ENCODE measurements at places on chromosomes 2 and 18.

GRCh38 chr18:60232541-60232940 lies 140.0 kb downstream of the MC4R start:
- no peak for DNase-seq

DNA sequence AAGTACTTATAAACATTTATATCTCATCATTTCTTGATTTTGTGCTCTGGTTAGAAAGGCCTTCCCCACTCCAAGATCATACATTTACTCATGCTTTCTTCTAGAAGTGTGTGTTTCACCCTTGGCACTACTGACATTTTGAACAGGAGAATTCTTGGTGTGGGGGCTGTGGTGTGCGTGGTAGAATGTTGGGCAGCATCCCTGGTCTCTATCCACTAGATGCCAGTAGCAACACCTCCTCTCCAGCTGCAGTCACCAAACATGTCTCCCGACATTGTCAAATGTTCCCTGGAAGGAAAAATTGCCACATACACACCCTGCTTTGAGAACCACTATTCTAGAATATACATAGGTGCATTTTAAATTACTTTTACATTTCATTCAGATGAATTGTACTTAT lies 8.7 kb upstream of the TGIF1 start:
- peak; percentile 22 for DNase-seq

- DNase-seq: no peak
These were observed 65.5 kb downstream of the FAM117B start for GRCh38 chr2:202700075-202700901.

DNA sequence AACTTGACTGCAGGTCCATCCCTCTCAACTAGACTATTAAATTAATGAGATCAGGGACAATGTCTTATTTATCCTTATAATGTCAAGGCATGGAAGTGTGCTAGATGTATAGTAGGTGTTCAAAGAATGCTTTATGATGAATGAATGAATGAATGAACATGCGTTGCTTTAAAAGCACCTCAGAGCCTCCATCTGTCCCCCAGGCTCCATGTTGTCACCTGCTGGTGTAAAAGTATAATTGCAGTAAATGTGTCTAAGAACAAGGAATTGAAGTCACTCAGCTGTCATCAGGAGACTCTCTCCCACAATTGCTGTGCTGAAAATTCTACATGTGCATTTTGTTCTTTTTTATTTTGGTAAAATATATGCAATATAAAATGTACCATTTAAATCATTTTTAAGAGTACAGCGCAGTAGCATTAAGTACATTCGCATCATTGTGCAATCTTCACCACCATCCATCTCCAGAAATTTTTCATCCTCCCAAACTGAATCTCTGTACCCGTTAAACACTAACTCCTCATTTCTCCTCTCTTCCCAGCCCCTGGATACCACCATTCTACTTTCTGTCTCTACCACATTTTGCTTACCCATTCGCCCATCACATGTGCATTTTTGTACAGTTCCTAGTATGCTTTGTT lies 52.6 kb downstream of the GNAL start:
- no peak for DNase-seq

- DNase-seq: no peak
These were observed 750 bp downstream of the NPAS2 start for GRCh38 chr2:100820523-100821254.

GRCh38 chr2:240413813-240414429 lies 21.5 kb upstream of the GPC1 start:
- no peak for DNase-seq

- peak; percentile 31 for DNase-seq
These were observed at the start of gene ANXA4 for GRCh38 chr2:69741575-69742321. Gene ANXA4, plus strand, starts transcription at chr2:69742134. Its CDS starts 39,432 bp downstream, at chr2:69781566.

DNA sequence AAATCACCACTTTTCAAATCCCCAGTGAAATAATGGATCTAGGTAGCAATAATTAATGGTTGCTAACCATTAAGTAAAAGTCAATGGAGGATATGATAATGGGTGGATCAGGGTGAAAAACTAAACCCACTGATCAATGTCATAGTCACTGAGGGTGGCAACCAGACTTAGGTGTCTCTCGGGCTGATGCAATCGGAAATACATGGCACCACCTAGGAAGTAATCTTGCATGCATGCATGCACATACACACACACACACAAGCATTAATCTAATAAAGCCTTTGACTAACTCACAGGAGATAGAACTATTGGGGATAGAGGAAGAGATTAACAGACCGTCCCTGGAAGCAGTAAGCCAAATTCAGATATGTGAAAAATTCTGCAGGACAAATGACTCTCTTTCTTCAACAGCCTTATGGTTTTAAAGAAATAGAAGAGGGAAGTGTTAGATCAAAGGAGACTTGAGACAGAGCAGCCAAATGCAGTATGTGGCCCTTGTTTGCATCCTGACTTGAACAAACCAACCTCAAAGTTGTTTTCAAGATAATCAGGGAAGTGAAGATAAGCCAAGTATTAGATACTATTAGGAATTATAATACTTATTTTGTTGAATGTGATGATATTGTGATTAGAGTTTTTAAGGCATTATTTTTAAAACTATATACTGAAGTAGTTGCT lies 186.0 kb upstream of the RMP24 start:
- DNase-seq: no peak

- DNase-seq: no peak
These were observed 23.4 kb upstream of the CHRNA1 start for GRCh38 chr2:174787487-174788205.

GRCh38 chr2:76642129-76642528 lies 880.0 kb downstream of the LRRTM4 start:
- no peak for DNase-seq

- DNase-seq: no peak
These were observed 37.8 kb upstream of the TMEM182 start for GRCh38 chr2:102724016-102724490.

- no peak for DNase-seq
These were observed 7.9 kb downstream of the LIPG start for GRCh38 chr18:49569724-49570123.

GRCh38 chr2:162116352-162116751 lies 35.7 kb downstream of the GCG start:
- no peak for DNase-seq

DNA sequence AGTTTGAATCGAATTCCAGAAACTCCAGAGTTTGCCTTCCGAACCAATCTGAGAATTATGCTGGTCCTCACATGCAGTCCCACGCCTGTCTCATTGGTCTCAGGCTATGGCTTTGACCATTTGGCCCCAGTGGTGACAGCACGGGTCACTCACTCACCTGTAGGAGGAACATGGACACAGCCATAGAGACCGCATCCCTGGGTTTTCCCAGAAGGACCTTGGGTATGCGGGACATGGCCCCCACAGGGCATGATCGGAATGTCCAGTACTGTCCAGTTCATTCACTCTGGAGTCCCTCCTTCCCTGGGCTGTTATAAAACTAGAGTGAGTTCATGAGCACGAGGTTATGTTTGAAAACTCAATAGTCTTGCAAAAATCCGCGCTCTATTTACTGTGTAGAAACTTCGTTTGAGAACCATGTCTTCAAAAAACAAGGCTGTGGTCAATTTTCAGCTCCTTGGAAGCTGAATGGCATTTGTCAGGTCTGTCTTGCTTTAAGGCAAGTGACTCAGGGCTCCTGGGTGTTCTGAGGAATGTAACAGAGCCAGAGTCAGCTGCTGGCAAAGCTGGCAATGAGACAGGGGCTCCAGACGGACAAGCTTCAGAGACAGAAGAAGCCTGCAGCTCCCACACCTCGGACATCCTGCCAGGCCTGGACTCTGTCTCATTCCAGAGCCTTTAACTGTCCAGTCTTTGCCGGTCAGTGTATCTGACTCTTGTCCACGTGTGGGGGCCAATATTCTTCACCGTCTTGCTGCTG lies 86.7 kb upstream of the TMEM18 start:
- no peak for DNase-seq

DNA sequence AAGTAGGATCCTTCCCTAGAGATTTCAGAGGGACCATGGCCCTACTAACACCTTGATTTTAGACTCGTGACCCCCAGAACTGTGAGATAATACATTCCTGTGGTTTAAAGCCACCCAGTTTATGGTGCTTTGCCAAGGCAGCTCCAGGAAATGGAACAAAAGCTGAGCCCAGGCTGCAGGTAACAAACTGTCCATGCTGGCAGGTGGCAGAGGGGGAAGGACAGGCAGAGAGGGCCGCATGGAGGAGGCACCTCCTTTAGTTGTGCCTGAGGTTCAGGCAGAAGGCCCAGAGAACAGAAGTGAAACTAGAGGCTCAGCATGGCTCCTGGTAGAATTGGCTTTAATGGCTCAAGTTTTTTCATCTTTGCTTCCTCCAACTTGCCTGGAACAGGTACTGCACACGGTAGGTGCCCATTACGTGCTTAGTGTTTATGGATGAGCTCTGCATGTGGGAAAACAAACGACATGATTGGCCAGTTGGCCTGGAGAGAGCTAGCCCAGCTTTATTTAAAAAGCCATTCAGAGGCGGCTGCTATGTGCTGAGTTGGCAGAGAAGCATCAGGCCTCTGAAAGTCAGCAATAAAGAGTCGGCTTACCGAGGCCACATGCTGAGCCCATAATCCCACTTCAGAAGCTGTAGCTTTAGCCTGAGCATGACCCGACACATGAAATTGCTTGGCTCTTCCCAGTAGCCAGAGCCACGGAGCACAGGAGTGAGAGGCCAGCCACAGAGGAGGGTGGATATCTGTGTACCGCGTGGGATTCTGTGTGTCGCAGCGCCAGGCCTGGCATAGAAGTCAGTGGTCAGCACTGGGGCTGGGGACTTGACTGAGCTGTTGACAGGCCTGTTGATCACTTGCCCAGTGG lies 36.5 kb downstream of the HS1BP3 start:
- peak; percentile 24 for DNase-seq

DNA sequence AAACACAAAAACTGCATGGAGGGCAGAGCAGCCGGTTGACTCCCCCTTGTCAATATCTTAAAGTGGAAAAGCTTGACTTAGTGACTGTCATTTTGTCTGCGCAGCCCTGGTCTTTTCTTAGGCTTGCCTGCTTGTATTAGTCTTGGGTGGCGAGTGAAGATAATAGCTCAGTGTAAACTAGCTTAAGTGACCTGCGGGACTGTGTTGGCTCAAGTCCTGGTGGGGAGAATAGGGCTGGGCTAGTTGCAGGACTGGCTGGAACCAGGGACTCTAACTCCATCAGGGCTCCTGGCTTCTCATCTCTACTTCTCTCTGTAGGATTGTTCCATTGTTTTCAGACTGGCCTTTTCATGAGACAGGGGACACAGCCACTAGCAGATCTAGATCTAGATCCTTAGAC lies 8.1 kb upstream of the ATG16L1 start:
- no peak for DNase-seq

GRCh38 chr2:215685238-215685990 lies 249.5 kb upstream of the FN1 start:
- DNase-seq: no peak

DNA sequence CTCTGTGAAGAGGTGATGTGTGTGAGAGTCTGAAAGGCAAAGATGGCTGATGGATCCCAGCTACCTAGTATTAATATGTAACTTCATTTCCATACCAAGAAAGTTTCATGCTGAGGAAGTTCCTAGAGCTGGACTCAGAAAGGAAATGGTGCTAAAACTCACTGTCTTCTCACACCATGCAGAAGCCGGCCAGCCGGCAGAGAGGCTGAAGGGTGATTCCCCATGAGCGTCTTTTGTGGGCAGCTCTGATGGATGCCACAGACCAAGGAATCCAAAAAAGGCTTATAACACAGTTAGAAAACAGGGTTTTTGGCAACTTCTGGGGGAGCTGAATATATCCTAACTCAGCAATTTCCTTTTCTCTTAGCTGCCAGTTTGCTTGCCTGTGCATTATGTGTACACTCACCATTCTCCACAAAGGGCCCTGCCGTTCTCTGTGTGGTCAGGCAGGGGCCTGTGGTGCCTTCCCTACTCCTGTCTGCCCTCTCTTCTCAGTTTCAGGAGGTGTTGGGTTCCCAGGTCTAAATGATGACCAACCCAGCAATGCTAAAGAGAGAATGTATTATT lies 289.4 kb downstream of the MTX2 start:
- no peak for DNase-seq

DNA sequence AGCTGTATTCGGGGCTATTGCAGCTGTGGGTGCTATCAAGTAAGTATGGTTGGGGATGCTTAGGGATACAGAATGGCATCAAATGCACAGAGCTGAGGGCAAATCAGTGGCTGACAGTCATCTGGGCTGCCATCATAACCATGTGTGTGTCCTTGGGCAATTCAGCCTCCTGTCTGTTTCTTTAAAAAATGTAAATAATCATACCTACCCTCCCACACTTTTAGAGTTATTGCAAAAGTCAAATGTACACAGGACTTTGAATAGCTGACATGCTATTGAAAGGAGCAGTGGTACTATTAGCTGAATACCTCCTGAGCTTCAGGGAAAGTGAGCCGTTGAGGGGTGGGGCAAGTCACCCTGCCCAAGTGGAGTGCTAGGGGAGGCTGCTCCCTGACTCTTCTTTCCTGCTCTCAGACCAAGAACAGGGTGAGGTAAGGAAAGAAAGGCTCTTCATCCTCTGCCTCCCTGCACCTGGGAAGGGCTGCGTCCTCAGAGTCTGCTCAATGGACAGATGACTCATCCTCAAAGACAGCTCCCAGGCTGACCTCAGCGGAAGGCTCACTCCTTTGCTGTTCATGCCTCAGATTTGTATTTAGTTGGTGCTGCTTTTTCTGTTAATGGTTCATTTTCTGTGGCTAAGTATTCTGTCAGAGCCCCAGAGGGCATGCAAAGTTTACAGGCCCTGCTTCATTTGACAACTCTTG lies 54.9 kb upstream of the BZW1 start:
- no peak for DNase-seq

GRCh38 chr18:28189400-28190239 lies 12.7 kb upstream of the CDH2 start:
- DNase-seq: no peak

GRCh38 chr2:16005816-16006536 lies 65.6 kb downstream of the MYCN start:
- no peak for DNase-seq

- DNase-seq: no peak
These were observed 113.2 kb downstream of the GYPC start for GRCh38 chr2:126769118-126769517.

- DNase-seq: no peak
These were observed 194.0 kb downstream of the ZNF407 start for GRCh38 chr18:74791501-74792194.

- DNase-seq: no peak
These were observed 139.7 kb downstream of the PRPF40A start for GRCh38 chr2:152577579-152577978.

- no peak for DNase-seq
These were observed 252.6 kb downstream of the FAM210A start for GRCh38 chr18:13473751-13474150.

- DNase-seq: no peak
These were observed 48.3 kb upstream of the BMPR2 start for GRCh38 chr2:202327858-202328257.

DNA sequence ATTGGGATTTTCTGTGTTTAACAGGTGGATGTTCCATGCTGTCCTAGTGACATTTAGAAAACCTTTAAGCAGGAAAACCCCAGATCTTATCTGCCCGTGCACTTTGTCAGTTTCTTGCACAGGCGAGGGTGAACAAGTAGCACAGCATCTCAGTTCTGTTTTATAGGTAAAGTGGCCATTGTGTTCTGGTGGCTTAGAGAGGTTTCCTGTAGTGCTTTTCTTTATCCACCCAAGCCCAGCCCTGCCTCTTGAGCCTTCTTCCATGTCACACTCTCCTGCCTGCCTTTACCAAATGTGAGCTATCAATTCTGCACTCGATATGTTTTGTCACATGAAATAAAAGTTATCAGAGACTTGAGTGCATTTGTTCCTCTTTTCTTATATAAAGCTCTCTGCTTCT lies 135.3 kb upstream of the NOSTRIN start:
- DNase-seq: peak; percentile 72

GRCh38 chr18:56003009-56003719 lies 415.2 kb upstream of the TCF4 start:
- DNase-seq: no peak
